ENCODE measurements at places on chromosomes 12 and 14.

- no peak for DNase-seq
Measured at GRCh38 chr12:88623777-88624548, 43.7 kb upstream of the KITLG start.

GRCh38 chr12:5840944-5841343 lies 104.1 kb downstream of the ANO2 start:
- DNase-seq: no peak

- no peak for DNase-seq
Measured at GRCh38 chr12:15646581-15646980, 142.6 kb downstream of the EPS8 start.

GRCh38 chr12:51914034-51914923 lies 7.0 kb downstream of the ACVRL1 start:
- DNase-seq: no peak

DNA sequence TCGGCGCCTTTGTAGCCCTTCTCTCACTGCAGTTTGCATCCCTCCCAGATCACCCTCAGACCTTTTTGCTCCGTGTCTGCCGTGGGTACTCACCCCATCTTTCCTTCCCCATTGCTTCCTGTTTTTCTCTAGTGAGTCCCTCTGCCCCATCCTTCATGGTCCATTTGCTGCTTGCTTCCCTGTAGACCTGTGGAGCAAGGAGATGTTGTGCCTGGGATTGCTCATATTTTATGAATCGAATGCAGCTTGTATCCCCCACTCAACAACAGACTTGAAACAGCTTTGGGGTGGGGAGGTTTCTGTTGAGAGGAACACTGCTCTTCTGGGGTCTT lies 661 bp downstream of the DENR start:
- DNase-seq: no peak

GRCh38 chr12:116484807-116485206 lies 74.4 kb upstream of the MAP1LC3B2 start:
- no peak for DNase-seq

DNA sequence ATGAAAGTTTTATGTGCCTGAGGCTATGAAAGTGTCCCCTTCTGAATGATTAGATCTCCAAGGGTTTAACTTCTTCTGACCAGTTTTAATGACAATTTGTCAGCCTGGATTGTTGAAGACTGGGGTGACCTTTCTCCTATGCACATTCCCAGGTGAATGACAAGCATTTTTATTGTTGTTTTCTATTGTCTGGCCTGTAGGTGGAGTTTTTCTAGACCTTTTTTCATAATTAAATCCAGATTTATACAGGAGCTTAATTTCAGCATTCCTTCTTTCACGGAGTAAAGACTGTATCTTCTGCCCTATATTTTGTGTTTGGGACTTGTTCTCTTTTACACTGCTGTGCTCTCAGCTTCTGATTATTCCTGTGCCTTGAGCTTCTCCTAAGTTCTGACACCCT lies 125.0 kb upstream of the FAR2 start:
- no peak for DNase-seq

DNA sequence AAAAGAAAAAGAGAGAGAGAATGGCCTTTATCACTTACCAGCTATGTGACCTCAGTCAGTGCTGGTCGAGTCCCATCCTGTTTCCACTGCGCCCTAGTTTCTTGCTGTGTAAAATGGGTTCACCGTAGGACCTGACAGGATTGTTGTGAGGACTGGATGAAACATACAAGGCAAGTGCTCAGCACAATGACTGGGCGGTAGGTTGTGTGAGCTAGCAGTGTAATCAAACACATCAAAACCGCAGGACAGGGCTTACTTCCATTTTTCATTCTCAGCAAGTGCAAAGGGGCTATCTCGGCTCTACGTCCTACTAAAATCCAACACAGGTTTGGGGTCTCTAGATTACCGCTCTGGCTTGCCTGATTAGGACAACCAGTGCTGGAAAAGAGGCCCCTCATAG lies 36.4 kb upstream of the ATXN2 start:
- DNase-seq: no peak

DNA sequence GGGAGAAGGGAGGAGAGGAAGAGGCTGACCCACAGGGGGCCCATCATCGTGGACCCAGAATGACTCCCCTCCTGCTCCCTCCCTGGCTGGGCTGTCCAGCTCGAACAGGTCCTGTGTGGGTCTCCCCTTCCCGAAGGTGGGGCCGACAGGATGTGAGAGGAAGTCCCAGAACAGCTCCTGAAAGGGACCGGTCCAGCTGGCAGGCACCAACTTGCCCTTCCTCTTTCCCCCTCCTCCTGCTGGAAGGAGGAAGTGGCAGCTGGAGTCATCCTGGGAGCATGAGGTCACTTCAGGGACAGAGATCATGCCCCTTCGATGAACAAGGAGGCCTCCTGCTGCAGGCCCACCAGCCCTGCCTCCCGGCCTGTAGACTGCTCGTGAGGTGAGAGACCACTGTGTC lies 35.0 kb upstream of the BEGAIN start:
- no peak for DNase-seq

- no peak for DNase-seq
Measured at GRCh38 chr14:70567791-70568190, 32.7 kb downstream of the MED6 start.

GRCh38 chr12:71685914-71686657 lies at the start of gene TMEM19:
TMEM19 (plus strand) TSS chr12:71686082; CDS start chr12:71686681, 599 bp downstream.
- DNase-seq: peak; percentile 54

- no peak for DNase-seq
Measured at GRCh38 chr14:82084813-82085212, 551.2 kb upstream of the SEL1L start.

DNA sequence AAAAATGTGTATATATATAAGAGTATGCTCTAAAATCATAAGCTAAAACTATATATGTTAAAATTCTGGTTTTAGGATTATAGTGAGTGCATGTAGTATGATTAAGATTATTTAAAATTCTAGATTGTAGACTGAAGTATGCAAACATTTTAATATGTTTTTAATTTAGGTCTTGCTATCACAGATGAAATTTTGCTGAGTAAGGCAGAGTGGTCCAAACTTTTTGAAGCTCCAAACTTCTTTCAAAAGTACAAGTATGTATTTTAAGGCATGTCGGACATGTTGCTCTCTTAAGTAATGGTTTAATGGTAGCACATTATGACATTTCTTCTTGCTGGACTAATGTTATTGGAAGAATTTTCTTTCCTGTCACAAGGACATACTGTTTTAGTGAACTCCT lies 34.6 kb downstream of the PAPOLA start:
- no peak for DNase-seq

GRCh38 chr14:52254086-52254485 lies 13.4 kb upstream of the PTGDR start:
- no peak for DNase-seq

DNA sequence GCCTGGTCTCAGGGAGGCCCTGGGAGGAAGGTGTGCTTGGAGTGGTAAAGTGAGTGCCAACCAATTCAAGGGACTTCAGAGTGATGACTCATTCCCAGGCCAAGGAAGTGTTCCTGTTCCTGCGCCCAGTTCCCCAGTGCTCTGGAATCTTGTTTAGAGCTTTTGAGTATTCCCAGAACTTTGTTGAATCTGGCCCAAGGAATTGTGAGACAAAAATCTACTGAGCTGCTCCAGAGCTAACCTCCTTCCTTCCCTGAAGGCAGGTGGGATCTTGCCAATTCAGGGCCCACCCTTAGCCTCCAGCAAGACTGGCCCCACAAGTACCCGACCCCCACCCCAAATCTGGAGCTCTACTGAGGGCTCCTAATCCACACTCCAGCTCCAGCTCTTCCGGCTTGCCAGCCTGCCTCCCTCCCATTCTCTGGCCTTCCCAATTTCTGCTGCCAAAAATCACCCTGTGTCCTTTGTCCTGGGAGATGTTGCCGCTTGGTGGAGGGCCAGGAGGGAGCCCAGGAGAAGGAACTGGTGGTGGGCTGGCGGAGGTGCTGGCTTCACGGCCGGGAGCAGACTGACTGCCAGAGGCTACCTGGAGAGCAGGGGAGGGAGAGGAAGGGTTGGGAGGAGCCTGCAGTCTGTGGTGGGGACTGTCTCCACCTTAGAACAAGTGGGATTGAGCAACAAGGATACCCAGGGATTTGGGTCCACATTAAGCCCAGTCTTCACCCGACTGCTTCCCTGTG lies 2.0 kb upstream of the ATN1 start:
- DNase-seq: no peak

DNA sequence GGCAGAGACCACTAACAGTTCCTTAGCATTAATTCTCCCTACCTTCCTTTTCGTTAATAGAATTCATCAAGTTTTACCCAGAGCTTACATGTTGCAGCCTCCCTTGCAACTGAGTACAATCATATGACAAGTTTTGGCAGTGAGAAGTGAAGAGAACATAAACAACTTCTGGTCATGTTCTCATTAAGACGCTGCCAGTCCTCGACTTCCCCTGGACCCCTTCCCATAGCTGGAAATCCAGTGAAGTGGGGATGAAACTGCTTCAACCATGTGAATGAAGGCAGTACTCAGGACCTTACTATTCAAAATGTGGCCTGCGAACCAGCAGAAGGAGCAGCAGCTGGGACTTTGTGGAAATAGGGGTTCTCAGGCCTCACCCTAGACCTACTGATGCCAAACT lies 133.9 kb downstream of the SPTSSA start:
- DNase-seq: no peak
